ENCODE measurements at places on chromosomes 4 and X. TPM values are rescaled to one million over a fixed set of nuclear protein-coding genes. Genes with fewer than 3 reads are reported as not detected.

Gene FNIP2
- total RNA-seq, result 39.7 TPM

Gene EVC2
- 0.21 TPM for total RNA-seq

Gene ADD1
- total RNA-seq, result 144 TPM

Gene FAM200B
- 37.4 TPM for total RNA-seq

Gene PASD1
- total RNA-seq, result 3.3 TPM

Gene MAGEA2
- 67.5 TPM for total RNA-seq

Gene WWC2
- total RNA-seq, result 12.7 TPM

Gene GRIPAP1
- 17.0 TPM for total RNA-seq

Gene NOX1
- not detected for total RNA-seq

Gene ALAS2
- not detected for total RNA-seq

Gene RADX
- total RNA-seq, result 7.4 TPM

Gene GABRA4
- total RNA-seq, result not detected

Gene SYTL4
- 1.3 TPM for total RNA-seq

Gene GYPE
- total RNA-seq, result 0.37 TPM

Gene SEC24D
- 12.1 TPM for total RNA-seq

GRCh38 chr4:1720163-1720983 is 750 bp downstream of the TMEM129 start:
- no peak for DNase-seq

GRCh38 chrX:37476571-37477170 is 94.8 kb upstream of the LANCL3 start:
- no peak for DNase-seq

DNA sequence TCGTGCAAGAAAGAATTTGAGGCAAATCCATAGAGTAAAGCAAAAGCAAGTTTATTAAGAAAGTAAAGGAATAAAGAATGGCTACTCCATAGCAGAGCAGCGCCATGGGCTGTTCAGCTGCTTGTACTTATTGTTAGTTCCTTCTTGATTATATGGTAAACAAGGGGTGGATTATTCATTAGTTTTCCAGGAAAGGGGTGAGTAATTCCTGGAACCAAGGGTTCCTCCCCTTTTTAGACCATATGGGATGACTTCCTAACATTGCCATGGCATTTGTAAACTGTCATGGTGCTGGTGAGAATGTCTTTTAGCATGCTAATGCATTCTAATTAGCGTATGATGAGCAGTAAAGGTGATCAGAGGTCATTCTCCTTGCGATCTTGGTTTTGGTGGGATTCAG is 23.5 kb upstream of the CEP135 start:
- no peak for DNase-seq

- DNase-seq, result no peak
Observed at GRCh38 chr4:106162278-106162677, 153.7 kb downstream of the TBCK start.

GRCh38 chrX:75546724-75547511 is 24.1 kb upstream of the ZDHHC15 start:
- DNase-seq, result no peak

- DNase-seq, result no peak
Observed at GRCh38 chr4:107252571-107252970, 216.5 kb upstream of the DKK2 start.

- DNase-seq, result no peak
Observed at GRCh38 chr4:143668930-143669552, 31.4 kb downstream of the FREM3 start.

DNA sequence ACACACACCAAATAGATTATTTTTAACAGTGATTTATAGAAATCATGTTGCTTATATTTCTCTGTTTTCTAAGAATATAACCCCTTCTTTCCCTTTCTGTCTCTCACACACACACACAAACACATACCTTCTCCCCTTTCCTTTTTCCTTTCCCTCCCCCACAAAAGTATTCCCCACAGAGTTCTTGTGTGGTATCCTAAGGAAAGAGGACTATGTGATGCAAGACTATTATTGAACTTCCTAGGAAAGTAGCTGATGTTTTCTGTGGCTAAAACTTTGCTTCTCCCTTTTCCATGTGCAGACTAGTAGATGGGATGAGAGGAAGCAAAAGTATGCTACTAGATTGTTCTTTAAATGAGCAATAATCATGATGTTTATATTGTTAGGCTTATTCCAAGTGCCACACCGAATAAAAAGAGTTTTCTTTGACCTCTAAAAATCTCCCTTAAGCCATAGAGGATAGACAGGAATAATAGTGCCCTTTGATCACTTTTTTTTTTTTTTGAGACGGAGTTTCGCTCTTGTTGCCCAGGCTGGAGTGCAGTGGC is 38.7 kb downstream of the CPEB2 start:
- DNase-seq, result peak; percentile 85

DNA sequence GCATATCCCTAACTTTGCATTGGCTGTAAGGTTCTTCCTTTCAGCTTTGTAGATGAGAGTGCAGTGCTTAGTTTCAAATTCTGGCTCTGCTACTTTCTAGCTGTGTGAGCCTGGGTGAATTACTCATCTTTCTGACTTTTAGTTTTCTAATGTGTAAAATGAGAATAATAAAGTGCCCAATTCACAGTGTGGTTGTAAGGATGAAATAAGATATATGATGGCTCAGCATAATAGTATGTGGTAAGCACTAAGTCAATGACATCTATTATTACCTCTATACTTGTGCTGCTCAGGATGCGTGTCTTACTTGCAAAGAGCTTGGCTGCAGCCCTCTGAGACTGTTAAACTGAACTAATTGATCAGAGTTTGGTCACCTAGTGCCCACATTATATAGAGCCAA is 30.6 kb upstream of the ETNPPL start:
- no peak for DNase-seq

GRCh38 chr4:162557516-162558106 is 393.8 kb upstream of the FSTL5 start:
- no peak for DNase-seq

DNA sequence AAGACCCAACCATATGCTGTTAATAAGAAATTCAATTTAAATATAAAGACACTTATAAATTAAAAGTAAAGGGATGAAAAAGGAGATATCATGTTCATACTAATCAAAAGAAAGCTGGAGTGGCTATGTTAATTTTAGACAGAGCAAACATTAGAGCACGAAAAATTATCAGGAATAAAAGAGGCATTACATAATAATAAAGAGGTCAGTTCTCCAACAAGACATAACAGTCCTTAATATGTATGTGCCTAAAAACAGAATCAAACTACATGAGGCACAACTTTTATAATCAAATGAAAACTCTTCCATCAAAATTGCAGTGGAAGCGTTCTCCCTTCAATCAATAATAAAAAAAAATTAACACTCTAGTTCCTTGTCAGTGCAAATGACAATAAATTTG is 62.6 kb downstream of the ARHGEF6 start:
- DNase-seq, result no peak

DNA sequence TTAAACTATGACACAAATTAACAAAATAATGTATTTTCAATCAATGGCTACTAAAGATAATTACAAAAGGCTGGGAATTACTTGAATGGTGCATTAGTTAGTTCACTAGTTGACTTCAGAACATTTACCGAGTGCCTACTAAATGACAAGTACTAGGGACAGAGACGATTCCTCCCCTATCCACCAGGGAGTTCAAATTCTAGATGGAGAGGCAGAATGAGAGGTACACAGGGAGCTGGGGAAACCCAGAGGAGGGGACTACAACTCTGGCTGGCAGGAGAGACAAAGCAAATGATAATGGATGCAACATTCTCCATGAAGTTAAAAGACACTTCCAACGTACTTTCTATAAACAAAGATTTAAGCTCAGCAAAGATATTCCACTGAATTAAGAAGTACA is 43.1 kb upstream of the MCF2 start:
- DNase-seq, result no peak

GRCh38 chrX:46327566-46328115 is 217.6 kb downstream of the ZNF674 start:
- peak; percentile 36 for DNase-seq

GRCh38 chrX:17174671-17175070 is 200.3 kb upstream of the NHS start:
- DNase-seq, result no peak

GRCh38 chr4:139278485-139278884 is 1.5 kb downstream of the MGARP start:
- DNase-seq, result no peak

- no peak for DNase-seq
Observed at GRCh38 chr4:22442956-22443355, 72.9 kb downstream of the ADGRA3 start.

DNA sequence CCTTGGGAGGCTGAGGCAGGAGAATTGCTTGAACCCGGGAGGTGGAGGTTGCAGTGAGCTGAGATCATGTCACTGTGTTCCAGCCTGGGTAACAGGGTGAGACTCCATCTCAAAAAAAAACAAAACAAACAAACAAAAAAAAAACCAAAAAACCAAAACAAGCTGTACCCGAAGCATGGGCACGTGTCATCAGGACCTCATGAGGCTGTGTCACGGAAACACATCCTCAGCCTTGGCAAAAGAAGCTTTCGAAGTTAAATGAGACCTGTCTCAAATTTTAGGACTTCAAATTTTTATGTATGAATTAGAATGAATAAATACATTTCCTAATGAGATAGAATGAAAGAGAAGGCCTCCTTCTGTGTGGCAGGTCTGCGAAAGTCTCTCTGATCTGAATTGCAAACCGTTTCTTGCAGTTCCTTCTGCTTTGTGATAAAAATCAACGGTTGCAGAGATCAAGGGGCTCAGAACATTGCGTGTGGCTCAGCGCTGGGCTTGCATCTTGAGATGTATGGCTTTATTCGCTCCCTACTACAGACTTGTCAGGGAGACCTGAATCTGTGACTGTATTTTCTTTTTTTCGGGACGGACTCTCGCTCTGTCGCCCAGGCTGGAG is 19.5 kb upstream of the CRLF2 start:
- no peak for DNase-seq

GRCh38 chr4:142112451-142112850 is 476.1 kb downstream of the IL15 start:
- no peak for DNase-seq

DNA sequence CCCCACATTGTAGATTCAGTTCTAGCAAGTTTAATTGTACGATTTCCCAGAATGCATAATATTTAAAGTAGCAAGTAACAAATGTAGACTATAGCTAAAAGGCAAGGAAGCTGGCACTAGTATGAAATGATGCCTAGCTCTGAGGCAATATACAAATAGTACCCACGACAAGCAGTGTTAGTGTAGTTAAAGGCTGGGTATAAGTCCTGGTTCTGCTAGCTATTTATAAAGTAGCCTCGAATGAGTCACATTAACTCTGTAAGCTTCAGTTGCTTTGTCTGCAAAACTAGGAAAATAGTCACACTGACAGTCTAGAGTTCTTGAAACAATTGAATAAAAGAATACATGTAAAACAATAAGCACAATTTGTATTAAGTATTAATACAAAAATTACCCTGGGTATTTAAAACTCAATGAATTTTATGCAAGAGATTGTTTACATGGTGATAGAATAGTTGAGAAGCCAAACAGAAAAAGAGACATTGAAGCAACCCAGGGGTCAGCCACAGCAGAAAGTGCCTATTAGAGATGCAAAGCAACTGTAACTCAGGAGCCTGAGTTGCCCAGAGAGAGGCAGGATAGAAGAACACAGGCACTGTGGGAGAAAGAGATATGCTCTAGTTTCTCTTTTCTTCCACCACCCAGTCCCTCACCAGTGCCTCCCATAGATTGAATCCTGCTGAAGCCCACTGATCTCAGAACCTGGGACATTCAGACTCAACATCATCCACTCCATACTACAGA is 949.0 kb downstream of the C4orf33 start:
- no peak for DNase-seq

GRCh38 chr4:99861120-99861905 is 32.9 kb downstream of the LAMTOR3 start:
- DNase-seq, result no peak

- DNase-seq, result no peak
Observed at GRCh38 chrX:40012868-40013265, 84.9 kb downstream of the BCOR start.

DNA sequence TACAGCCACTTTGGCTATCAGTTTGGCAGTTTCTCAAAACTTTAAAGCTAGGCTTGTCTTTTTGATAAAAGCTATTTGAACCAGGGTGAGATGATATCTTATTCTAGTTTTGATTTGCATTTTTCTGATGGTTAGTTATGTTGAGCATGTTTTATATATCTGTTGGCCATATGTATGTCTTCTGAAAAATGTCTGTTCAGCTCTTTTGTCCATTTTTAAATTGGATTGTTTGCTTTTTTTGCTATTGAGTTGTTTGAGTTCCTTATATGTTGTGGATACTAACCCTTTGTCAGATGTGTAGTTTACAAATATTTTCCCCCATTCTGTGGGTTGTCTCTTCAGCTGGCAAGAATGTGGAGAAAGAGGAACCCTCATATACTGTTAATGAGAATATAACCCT is 11.6 kb upstream of the GIMD1 start:
- DNase-seq, result no peak

- no peak for DNase-seq
Observed at GRCh38 chr4:169220854-169221411, 49.8 kb downstream of the SH3RF1 start.

- DNase-seq, result no peak
Observed at GRCh38 chr4:787561-787981, 38.4 kb downstream of the CPLX1 start.

DNA sequence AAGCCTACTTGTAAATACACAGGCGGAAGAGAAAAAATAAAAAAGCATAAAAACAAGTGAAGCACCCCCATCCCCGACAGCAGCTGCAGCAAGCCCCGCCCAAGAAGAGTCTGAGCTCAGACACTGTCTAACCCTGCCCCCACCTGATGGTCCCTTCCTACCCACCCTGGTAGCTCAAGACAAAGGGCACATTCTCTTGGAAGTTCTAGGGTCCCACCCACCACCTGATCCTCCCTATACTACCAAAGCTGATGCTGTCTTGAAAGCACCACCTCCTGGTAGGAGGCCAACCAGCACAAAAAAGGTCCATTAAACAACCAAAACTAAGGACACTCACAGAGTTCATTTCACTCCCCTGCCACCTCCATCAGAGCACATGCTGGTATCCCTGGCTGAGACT is 308.2 kb downstream of the KLHL13 start:
- DNase-seq, result no peak

DNA sequence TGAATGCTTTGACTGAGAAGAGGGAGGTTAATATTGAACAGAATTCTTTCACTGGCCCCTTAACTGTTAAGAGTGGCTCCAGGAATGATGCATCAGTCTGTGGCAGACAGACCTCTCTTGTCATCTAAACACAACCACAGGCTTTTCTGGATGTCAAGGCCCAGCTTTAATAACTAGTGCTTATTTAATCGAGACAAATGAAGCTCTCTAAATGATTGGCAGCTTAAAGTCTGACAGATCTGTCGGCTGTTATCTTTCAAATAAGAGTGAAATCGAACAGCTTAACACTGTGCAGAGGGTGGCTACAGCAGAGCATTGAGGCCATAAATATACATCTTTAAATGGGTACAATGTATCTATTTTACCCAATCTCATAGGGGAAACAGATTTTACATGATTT is 500.8 kb upstream of the PABPC4L start:
- no peak for DNase-seq

GRCh38 chr4:62870451-62870850 is 1538.8 kb downstream of the TECRL start:
- DNase-seq, result no peak
